Epithelial cell of umbilical artery (primary cell): ENCODE measurements at places on chromosomes 11 and 22. TPM values are rescaled to one million over a fixed set of nuclear protein-coding genes. Genes with fewer than 3 reads are reported as not detected.

Gene TMPRSS13
- total RNA-seq, result not detected in 2 replicates

Gene CNIH2
- total RNA-seq, result not detected in 2 replicates

Gene GGTLC2
- total RNA-seq, result not detected in 2 replicates

Gene OR52A1
- not detected in 2 replicates for total RNA-seq

Gene XKR3
- total RNA-seq, result not detected in 2 replicates
